Neural progenitor cell (in vitro differentiated cells): ENCODE measurements at places on chromosomes 6 and 20. TPM values are rescaled to one million over a fixed set of nuclear protein-coding genes. Genes with fewer than 3 reads are reported as not detected.

DNA sequence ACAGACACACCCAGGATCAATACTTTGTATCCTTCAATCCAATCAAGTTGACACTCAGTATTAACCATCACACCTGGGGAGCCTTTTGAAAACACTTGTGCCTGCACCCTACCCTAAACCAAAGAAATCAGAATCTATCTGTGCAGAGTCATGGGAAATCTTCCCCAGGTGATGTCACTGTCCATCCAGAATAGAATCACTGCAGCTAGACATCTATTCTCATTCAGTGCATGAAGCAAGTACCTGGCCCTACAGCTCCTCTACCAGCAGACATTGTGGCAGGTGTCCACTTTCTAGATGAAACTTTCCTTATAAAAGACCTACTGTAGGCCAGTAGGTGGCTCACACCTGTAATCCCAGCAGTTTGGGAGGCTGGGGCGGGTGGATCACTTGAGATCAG lies 262.4 kb upstream of the MARCKS start:
- DNase-seq = no peak

GRCh38 chr6:151651639-151652038 lies 155.8 kb upstream of the ESR1 start:
- DNase-seq = no peak

- DNase-seq = no peak
Observed at GRCh38 chr6:161274488-161274858, 612 bp upstream of the AGPAT4 start.

DNA sequence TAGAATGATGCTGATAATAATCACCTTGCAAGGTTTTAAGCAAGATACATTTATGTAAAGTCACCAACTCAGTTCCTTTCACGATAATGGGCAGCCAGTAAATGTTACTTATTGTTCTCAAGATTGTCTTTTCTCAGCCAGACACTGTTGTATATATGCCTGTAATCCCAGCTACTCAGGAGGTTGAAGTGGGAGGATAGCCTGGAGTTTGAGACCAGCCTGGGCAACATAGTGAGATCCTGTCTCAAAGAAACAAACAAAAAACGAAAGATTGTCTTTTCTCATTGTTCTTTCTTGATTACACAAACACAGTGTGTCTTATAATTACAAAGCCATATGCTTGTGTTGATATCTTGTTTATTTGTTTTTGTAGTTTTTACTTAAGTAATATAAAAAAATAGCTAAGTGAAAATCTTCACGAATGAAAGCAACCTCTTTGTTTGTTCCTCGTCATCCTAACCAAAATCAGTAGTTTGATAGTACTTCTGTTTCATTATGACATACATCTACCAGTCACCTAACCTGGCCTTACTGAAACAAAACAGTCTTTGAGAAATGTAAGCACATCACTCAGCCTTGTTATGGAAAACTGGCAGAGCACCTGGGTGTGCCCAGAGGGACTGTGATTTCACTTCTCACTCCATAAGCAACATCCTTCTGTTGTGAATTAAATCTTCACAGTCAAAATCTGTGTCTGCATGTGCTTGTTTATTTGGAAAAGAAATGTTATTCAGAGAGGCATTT lies 436.2 kb upstream of the SOX4 start:
- no peak for DNase-seq

GRCh38 chr20:25421102-25421501 lies 13.6 kb downstream of the GINS1 start:
- no peak for DNase-seq

DNA sequence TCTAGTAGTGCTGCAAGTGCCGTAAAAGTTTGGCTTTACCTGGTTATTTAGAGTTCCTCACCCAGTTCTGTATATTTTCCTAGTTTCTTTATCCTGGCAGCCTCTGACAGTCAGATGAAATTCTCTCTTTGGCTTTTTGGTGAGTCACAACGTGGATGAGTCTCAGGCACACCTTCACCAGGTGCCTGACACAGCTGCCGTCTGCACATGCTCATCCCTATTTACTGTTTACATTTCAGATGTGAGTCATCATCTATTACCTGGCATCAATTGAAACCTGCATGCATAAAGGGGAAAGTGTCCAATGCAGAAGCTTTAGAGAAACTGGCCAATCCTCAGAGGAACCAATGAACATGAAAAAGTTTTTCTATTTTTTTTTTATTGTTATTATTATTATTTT lies 33.3 kb upstream of the ADGRF4 start:
- DNase-seq = no peak

Gene SLC24A3
- total RNA-seq = 0.21 and 0.31 TPM in 2 replicates

GRCh38 chr6:149933036-149933435 lies 8.8 kb upstream of the ULBP2 start:
- DNase-seq = no peak

- DNase-seq = no peak
Observed at GRCh38 chr20:47676912-47677634, 108.2 kb downstream of the SULF2 start.

- peak; percentile 29 for DNase-seq
Observed at GRCh38 chr6:50361641-50362331, 312.1 kb upstream of the DEFB112 start.

Gene RBM24
- 17.3 and 27.6 TPM in 2 replicates for total RNA-seq

Gene ARMH2
- total RNA-seq = not detected in 2 replicates

Gene HINT3
- 19.5 and 29.6 TPM in 2 replicates for total RNA-seq

Gene TSBP1
- not detected in 2 replicates for total RNA-seq

Gene RHAG
- not detected in 2 replicates for total RNA-seq

- no peak for DNase-seq
Observed at GRCh38 chr6:33607784-33608161, 13.3 kb upstream of the ITPR3 start.

Gene APOBEC2
- 0.46 TPM in 1 of 2 replicates, not detected in the other for total RNA-seq

DNA sequence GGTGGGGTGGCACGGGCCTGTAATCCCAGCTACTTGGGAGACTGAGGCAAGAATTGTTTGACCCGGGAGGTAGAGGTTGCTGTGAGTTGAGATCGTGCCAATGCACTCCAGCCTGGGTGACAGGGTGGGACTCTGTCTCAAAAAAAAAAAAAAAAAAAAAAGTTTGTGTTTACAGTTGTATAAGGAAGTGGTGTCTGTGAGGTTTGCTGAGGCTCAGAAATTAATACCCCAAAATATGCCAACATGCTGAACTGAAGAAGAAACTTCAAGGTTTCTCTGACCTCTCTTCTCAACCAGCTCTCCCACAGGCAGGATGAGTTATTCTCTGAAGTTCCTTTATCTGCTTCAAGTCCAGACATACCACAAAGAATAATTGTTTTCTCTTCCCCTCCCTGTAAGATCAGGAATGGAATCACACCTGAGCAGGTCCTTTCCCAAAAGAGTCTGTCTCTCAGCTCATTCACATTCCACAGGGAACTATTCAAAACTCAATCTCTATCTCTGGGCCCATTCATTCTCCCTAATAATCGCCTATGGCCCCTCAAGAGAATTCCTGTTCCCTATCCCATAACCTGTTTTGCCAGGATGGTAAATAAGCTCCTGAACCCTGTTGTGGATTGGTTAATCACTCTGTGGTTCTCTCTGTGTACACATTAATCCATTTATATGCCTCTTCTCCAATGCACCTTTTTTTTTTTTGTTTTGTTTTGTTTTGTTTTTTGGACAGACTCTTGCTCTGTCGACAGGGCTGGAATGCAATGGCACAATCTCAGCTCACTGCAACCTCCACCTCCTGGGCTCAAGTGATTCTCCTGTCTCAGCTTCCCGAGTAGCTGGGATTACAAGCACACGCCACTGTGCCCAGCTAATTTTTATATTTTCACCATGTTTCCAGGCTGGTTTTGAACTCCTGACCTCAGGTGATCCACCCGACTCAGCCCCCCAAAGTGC lies 17.4 kb upstream of the KIFC1 start:
- no peak for DNase-seq

DNA sequence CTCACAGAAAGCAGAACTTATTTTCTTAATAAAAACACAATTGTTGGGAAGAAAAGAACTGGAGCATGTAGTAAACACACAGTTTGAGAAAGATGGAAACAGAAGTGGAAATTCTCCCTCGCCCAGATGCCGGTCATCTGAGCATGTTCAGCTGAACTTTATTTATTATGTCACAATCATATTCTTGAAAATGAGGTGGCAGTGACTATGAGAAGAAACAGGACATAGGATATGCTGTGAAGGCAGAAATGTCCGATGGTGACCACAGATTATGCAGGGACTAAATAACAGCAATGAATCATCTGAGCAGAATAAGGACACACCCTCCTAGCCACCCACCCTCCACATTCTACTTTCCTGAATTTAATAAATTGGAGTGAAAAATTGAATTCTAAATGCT lies 425.3 kb upstream of the NOX3 start:
- DNase-seq = no peak

DNA sequence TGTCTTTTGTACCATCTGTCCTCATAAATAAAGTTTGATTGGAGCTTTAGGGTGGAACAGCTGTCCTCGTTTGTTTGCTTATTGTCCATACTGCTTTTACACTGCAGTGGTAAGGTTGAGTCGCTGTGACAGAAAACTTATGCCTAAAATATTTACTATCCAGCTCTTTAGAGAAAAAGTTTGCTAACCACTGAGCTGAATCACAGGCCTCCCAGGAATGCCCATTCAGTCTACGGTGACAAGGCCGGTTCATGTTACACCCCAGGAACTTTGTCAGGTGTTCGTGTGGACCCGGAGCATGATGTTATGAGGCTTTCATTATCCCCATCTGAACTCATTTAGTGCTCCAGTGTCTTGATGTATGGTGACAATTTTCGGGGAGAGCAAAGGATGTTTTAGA lies 401.1 kb downstream of the SAMD5 start:
- DNase-seq = no peak

Gene DIDO1
- 64.5 and 68.5 TPM in 2 replicates for total RNA-seq

- no peak for DNase-seq
Observed at GRCh38 chr6:142888456-142888855, 56.5 kb downstream of the HIVEP2 start.

DNA sequence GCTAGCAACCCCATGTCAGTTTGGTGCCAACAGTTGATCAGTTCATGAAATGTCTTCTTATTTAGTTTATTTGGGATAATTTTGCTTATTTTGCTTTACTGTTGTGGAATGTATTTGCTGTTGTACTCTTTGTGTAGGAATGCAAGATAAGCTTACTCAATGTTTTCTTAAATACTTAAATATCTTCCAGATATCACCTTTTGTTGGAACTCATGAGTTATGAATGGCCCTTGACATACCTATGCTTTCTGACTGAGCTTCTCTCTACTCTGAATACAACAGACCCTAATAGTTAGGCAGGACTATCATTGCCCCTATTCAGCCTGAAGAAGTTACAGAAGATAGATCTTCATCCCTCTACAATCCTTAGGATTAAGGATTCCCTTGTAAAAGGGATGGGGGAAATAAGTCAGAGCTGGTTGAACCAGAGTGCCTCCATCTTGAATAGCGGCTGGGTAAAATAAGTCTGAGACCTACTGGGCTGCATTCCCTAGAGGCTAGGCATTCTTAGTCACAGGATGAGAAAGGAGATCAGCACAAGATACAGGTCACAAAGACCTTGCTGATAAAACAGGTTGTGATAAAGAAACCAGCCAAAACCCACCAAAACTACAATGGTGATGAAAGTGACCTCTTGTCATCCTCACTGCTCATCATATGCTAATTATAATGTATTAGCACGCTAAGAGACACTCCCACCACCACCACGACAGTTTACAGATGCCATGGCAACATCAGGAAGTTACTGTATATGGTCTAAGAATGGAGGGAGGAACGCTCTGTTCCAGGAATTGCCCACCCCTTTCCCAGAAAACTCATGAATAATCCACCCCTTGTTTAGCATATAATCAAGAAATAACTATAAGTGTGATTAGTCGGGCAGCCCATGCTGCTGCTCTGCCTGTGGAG lies 196.9 kb downstream of the AKAP7 start:
- DNase-seq = no peak
